ENCODE measurements at places on chromosomes 5 and 9. TPM values are rescaled to one million over a fixed set of nuclear protein-coding genes. Genes with fewer than 3 reads are reported as not detected.

The PRRC1 gene
- 49.7 TPM for total RNA-seq

GRCh38 chr9:122332083-122332482 is 38.7 kb upstream of the PTGS1 start:
- no peak for DNase-seq
- H3K4me1 ChIP-seq: no peaks in the 10 kb centered on the region
- H3K27me3 ChIP-seq: no peaks in the 10 kb centered on the region
- no peak overlapping the region for H3K4me3 ChIP-seq

- H3K4me3 ChIP-seq: no peak overlapping the region
- H3K27me3 ChIP-seq: no peaks in the 10 kb centered on the region
- peaks cover 10% of the 10 kb centered on the region for H3K4me1 ChIP-seq
- no peak for DNase-seq
- H3K27ac ChIP-seq: no peak overlapping the region
- no peaks in the 10 kb centered on the region for H3K36me3 ChIP-seq
Measured at GRCh38 chr9:108049671-108050494, 560.3 kb upstream of the KLF4 start.

The SPATA9 gene
- total RNA-seq: 0.60 TPM

GRCh38 chr5:176595386-176595943 is 14.5 kb downstream of the GPRIN1 start:
- no peaks in the 10 kb centered on the region for H3K4me1 ChIP-seq
- no peak overlapping the region for H3K27ac ChIP-seq
- H3K36me3 ChIP-seq: no peaks in the 10 kb centered on the region
- no peak overlapping the region for H3K4me3 ChIP-seq
- DNase-seq: no peak

- H3K27ac ChIP-seq: no peak overlapping the region
- H3K36me3 ChIP-seq: no peaks in the 10 kb centered on the region
- no peaks in the 10 kb centered on the region for H3K4me1 ChIP-seq
- DNase-seq: no peak
- no peak overlapping the region for H3K4me3 ChIP-seq
- H3K27me3 ChIP-seq: no peaks in the 10 kb centered on the region
Measured at GRCh38 chr9:110933350-110934001, 104.8 kb downstream of the LPAR1 start.

DNA sequence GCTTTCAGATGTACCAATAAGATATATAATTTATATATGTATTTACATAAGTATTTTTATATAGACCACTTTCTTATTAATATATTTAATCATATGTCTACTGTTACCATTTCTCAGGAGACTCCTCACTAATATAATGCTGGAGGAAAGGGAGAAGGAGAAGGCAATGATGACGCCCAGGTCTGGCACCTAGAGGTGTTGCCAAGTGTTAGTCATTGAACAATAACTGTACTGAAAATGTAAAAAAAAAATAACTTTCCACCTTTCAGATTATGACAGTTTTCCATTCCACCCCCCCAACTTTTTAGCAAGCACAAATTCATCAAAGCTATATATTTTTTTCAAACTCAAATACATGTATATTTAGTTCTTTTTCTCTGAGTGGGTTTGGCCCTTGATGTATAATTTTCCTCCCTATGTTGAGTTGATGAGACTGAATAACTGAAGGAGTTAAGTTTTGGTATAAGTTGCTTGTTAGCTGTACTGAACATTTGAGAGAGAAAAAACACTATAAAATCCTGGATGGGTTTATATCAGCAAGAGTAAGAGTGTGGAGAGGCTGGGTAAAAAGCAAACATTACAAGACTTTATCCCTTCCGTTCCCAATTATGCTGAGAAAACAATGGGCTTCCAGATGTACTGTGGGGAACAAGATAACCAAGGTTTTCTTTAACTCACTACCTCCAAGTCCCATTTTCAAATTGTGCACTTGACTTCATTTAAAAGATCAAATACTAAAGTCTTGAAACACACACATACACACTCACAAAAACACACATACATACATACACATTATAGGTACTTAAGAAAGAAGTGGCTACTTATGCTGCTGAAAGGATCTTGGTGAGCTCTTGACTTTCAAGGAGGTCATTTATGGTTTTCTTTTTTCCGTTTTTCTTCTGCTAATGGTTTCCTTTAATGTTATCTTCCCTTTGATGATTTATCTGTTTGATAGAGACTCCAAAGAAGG is 142.8 kb upstream of the IFNE start:
- H3K27ac ChIP-seq: no peak overlapping the region
- no peaks in the 10 kb centered on the region for H3K36me3 ChIP-seq
- H3K4me1 ChIP-seq: no peaks in the 10 kb centered on the region

GRCh38 chr9:136047775-136048559 is 47.1 kb downstream of the NACC2 start:
- DNase-seq: no peak
- H3K36me3 ChIP-seq: no peaks in the 10 kb centered on the region
- H3K4me3 ChIP-seq: no peak overlapping the region
- H3K27ac ChIP-seq: no peak overlapping the region
